ENCODE measurements at places on chromosomes 5 and 9.

DNA sequence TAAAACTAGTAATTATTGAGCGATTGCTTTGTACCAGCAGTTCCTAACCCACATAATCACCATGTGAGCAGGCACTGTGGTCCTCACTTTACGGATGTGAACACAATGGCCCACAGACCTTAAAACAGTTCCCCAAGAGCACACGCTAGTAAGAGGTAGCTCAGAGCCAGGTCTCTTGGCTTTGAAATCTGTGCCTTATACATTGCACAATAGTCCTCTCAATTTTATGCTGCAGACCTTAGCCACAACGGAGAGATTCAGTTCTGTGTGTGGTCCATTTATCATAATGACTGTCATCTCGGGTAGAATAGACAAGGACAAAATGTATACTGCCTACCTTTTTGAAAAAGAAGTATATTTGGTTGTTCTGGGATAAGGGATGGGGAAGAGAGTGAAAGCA is 289.0 kb upstream of the ANKRD55 start:
- no peak for DNase-seq

GRCh38 chr5:42321785-42322184 is 101.5 kb upstream of the GHR start:
- DNase-seq, result no peak

GRCh38 chr9:91657501-91657900 is 233.9 kb upstream of the NFIL3 start:
- DNase-seq, result no peak

DNA sequence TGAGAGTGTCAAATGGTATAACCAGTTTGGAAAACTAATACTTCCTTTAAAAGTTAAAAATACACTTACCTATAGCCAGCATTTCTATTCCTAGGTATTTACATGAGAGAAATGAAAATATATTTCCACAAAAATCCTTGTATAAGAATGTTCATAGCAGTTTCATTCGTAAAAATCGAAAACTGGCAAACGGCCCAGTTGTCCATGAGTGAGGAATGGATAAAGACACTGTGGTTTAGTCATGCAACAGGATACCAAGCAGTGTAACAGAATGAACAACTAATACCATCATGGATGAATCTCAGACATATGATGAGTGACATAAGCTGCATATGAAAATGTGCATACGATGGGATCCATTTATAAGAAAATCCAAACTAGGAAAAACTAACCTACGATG is 136.7 kb downstream of the MACROH2A1 start:
- no peak for DNase-seq

DNA sequence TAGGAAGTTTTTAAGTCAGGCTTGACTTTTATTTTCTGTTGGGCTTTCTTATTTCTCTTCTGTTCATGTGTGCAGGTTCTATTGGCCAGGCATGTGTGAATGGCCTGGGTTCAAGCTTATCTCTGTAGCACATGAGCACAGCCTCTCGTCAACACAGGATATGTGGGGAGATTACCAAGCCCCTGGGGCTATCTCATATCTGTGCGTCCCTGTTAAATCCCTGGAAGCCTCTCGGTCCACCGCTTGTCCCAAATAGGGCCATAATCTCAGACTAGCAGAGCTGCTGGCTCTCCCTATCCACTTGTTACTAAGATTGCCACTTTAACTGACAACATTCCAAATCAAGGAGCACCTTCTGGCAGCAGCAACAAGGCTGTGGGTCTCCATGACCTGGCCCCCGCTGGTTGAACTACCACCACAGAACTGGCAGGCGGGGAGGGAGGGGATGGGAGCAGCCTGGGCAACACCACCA is 28.4 kb upstream of the EBF1 start:
- DNase-seq, result no peak

DNA sequence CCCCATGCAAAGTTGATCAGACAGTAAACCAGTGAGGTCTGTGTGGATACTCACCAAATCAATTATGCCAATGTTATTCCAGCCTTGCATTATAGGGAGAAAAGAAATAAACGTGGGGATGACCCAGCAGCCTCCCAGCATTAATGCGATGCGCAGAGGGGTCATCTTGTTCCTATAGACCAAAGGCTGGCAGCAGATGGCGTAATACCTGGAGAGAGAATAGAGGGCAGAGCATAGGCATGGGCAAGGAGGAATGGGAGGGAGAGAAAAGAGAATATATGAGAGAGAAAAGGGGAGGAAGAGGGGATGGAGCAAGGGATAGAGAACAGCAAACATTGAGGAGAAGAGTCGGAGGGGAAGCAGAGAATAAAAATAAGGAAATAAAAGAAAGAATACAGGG is 131.2 kb downstream of the HTR4 start:
- DNase-seq, result no peak

DNA sequence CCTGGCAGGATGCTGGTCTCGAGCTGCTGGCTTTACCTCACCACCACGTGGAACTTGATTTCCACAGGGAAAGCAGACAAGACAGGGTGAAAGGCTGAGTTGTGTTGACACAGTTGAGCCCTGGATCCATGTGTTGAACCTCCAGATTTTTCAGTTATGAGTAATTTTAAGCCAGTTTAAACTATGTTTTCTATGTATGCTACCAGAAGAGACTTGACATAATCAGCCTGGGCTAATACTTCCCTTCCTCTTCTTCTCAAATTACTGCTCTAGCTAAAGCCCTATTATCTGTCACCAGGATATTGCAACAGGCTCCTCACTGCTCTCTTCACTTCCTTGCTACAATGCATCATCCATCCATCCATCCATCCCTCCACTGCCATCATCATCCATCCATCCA is 12.0 kb upstream of the PHYKPL start:
- no peak for DNase-seq

DNA sequence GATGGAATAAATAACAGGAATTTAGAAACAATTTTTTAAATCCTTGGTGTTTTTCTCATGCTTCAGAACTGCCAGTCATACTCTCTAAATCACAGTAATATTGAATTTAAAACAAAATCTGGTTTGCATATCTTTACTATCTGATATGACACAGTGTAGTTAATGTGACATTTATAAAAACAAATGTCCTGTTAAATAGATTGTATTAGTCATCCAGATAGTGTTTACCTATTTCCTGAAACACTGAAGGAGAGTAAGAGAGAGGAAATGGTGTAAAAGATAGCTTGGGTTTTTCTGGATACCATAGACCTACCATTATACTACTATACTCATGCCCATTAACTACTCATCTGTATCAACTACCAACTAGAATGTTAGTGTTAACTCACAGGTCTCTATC is 292.3 kb downstream of the MAN2A1 start:
- no peak for DNase-seq

DNA sequence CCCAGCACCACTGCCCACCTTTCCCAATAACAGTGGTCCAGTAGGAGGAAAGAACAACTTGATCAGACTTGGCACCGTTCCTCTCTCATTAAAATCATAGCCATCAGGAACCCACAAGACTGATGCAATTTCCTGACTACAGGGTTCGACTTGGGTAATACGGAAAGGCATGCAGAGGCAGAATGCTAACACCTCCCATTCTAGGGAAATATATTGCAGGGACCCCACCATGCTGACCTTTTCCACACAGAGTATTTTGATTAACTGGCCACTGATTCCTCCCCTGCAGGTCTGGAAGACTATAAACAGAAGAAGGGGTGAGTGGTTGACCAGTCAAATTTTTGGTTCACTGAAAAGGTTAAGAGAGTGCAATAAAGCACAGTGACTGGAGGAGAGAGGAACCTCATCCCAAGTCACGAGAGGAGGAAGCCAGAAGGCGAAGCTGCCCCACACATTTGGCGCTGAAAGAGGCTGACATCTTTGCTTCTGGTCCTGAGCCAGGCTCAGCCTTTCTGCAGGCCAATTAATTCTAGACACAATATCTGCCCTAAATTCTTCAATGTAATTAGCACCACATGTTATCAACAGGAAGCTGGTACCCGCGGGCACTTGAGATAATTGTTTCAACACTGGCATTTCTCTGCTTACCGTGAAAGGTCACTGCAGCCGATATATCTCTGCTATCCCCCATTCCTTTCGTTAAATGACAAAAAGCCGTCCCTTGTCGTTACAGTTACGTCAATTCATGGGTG is 64.7 kb upstream of the SPOCK1 start:
- no peak for DNase-seq

GRCh38 chr5:140228364-140228837 is 53.4 kb downstream of the CYSTM1 start:
- DNase-seq, result no peak

GRCh38 chr5:57499262-57500050 is 16.8 kb upstream of the ACTBL2 start:
- DNase-seq, result no peak

GRCh38 chr5:169591636-169592035 is 8.1 kb downstream of the SPDL1 start:
- DNase-seq, result no peak

Measured in stimulated activated CD8-positive, alpha-beta memory T cell treated with anti-CD3 and anti-CD28 coated beads, Interleukin-15, amount 100 ng/mL, for 1 hour (primary cell).